Activated effector memory CD4-positive, alpha-beta T cell treated with anti-CD3 and anti-CD28 coated beads, Interleukin-2, amount 50 U/mL, for 16 hours (primary cell): ENCODE measurements at places on chromosomes 3 and 15.

DNA sequence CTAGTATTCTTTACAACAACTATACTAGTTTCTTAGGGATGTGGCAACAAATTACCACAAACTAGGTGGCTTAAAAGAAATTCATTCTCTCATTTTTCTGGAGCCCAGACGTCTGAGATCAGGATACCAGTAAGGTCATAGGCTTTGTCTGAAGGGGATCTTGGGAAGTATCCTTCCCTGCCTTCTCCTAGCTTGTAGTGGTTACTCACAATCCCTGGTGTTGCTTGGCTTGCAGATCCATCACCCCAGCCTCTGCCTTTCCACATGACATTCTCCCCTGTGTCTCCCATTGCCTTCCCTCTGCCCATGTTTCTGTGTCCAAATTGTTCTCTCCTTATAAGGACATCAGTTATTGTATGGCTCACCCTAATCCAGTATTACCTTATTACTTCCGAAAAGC lies 24.3 kb upstream of the CLDN1 start:
- DNase-seq = no peak

DNA sequence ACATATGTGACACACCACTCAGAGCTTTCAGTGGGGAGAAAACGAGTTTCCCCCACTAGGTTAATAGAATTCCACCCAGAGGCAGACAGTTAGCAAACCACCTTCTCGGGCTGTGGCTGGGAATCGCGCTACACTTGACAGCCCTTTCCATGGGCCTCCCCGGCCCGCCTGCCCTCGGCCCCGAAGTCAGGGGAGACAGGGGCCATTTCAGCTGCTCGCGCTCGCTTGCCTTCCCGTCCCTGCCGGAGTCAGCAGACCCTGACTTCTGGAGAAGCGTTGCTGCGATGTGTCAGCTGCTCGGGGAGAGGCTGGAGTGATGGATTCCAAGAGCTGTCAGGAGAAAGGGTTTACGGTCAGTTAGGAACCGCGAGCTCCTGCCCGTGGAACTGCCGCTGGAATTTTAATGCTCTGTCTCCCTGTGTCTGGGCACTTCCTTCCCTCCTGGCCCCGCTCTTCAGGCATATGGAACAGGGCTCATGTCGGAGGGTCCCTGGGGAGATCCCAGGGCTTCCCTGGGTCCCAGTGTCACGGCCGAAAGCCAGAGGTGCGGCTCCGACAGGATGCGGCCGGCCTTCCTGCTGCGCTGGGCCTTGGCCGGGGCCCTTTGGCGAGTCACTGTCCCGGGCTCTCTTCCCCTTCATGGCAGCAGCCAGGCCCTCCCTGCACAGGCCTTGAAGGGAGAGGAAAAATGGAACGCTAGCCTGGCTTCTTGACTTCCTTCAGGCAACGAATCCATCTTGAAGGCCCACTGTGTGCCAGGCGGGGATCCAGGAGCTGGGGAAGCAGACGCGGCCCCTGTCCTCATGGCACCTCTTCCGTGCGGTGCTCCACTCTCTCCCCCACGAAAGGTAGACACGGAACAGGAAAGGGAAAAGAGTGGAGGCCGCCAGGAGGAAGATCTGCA lies 38.4 kb upstream of the VPS8 start:
- no peak for DNase-seq

- no peak for DNase-seq
Measured at GRCh38 chr3:126519506-126520455, 2.2 kb upstream of the UROC1 start.

DNA sequence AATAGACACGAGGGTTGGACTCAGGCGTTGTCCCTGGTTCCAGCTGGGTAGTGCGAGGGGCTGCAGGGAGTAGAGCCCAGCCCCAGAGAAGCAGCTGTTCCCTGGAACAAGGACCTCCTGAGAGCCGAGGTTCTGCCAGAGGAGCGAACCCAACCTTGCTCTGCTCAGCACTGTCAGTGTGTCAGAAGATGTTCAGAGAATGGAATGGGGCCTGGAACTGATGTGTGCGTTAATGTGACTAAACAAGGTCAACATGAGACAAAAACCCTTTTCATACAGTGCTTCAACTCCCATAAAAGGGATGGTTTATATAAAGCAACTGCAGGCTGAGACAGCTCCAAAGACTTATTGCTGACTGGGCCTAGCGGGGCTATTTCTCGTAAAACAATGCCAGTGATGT lies 35.5 kb upstream of the HACD2 start:
- DNase-seq = no peak

- no peak for DNase-seq
Measured at GRCh38 chr3:130242850-130243569, 102.5 kb upstream of the COL6A5 start.

DNA sequence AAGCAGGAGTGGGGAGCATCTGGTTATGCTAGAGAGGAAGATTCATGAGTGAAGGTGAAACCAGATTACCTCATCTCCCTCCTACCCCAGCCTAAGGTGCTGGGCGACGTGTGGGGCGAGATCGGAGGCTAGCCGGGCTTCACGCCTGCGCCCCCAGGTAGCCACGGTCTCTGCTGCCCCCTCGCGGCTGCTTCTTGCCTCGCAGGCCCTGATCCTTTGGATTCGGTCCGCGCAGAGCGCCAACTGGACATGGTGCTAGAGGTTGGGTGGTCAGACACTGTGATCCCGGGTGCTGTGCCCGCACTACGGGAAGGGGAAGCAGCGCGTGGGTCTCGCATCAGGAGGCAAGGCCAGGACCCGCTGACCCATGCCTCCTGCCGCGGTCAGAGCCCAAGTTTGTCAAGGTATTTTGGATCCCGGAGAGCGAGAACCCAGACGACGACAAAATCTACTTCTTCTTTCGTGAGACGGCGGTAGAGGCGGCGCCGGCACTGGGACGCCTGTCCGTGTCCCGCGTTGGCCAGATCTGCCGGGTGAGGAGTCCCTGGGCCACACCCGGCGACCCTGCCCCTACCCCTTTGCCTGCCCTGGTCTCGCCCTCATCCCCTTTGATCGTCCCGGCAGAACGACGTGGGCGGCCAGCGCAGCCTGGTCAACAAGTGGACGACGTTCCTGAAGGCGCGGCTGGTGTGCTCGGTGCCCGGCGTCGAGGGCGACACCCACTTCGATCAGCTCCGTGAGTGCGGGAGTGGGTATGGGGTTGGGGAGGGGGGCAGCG lies 4.2 kb downstream of the SEMA3B start:
- DNase-seq = peak; percentile 96

DNA sequence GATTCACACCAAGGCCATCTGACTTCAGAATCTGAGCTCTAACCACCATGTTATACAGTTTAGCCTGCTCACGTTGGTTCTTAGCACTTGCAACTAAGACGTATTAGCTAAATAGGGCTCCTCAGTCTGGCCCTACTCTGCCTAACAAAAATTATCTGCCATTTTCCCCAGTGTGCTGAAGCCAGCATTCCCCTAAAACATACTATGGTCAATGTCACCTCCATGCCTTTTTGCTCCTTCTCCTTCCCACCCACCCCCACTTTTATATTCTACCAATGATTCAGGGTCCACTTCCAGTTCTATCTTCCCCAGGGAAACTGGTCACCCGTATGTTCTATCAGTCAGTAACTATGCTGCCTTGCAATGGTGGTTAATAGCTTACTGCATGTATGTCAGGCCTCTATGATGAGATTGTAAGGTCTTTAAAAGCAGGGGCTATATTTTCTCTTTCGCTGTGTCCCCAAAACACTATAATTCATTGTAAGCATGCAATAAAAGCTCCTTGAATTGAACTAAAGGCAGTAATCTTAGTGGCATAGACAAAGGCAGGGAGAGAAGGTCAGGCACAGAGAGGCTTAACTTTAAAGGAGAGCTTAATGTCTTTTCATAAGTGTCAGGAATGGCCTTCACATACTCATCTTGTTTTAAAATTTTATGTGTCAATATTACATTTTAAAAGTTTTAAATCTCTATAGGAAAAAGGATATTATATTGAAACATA lies 23.3 kb downstream of the POPDC2 start:
- DNase-seq = no peak

GRCh38 chr3:132539681-132540080 lies 57.4 kb upstream of the ACKR4 start:
- DNase-seq = no peak

GRCh38 chr15:55741833-55742497 lies 987 bp downstream of the PRTG start:
- no peak for DNase-seq

GRCh38 chr3:33377931-33378330 lies 62.3 kb downstream of the UBP1 start:
- no peak for DNase-seq

- no peak for DNase-seq
Measured at GRCh38 chr3:7095116-7095515, 234.2 kb downstream of the GRM7 start.

DNA sequence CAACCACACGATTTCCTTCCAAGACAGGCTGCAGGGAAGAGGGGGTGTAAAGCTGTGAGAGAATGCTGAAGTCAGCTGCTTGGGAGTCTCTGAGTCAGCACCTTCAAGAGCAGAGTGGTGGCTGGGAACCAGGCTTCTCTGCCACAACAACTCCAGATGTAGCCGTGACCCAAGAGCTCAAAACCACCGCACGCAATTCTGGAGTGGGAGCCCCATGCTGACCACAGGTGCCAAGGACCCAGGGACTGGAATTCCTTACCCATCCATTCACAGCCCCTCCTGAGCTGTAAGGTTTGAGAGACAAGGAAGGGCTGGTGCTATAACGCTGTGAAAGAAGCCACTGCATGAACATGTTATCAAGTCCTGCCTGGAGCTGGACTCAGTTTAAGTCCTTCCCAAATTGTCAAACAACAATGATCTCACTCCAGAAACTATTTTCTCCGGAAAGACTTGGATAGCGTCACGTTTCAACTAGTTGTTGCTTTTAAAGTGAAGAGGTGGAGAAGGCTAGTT lies 61.4 kb downstream of the UMPS start:
- no peak for DNase-seq

DNA sequence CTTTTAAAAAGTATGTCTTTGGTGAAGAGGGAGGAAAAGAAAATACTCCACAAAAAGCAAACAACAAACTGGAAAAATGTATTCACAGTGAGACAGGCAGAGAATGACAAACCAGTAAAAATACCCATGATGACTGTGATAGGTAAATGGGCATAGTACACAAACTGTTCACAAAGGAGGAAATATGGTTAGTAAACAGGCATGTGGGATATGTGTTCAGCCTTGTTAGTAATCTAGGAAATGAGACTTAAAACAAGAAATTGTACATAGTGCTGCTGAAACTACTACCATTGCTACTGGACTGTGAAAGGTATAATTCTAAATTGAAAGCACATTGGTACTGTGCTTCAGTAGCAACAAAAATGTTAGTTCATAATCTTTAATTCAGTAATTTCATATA lies 50.1 kb downstream of the UBE2E2 start:
- DNase-seq = no peak

- no peak for DNase-seq
Measured at GRCh38 chr3:131356006-131356595, 25.5 kb upstream of the NUDT16 start.

- DNase-seq = peak; percentile 33
Measured at GRCh38 chr3:126951561-126951960, 31.4 kb upstream of the PLXNA1 start.

DNA sequence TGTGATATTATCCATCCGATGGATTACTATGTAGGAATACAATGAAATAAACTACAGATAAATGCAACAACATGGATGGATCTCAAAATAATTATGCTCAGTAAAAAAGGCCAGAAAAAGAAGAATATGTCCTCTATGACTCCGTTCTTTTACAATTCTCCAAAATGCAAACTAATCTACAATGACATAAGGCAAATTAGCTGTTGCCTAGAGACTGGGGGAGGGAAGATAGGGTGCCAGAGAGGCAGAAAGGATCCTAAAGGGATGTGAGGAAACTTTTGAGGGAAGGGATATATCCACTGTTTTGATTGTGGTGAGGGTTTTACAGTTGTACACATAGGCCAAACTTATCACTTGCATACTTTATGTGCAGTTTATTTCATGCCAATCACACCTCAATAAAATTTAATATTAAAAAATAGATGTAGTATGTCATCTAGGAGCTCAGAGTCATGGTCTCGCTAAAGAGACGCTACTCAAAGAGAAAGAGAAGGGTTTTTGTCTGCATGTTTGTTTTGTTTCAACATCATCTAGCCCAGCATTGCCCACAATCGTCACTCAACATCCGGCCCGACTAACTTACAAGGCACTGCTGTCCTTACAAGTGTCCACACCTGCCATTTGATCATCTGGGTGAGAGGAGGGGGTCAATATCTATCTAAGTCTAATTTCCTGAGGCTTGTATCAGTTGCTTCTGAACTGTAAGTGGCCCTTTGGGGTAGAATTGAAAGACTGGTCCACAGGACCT lies 29.5 kb downstream of the HES1 start:
- DNase-seq = no peak

DNA sequence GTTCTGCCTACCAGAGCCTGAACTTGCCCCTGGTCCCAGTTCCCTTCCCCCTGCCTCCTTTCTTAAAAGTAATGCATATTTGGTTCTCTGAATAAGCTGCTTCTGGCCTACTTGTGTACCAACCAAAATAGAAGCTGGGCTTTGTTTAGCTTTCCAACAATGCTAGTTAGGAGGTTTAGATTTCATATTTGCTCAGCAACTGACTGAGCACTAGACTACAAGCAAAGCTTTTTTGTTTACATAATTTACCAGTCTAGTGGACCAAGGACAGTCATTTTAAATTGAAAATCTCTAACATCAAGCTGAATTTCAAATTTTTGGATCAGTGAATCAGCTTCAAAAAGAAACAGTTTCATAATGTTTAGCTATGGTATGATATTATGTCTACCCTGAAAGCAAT lies 331.2 kb downstream of the ULK4 start:
- DNase-seq = no peak
